ENCODE measurements at places on chromosomes 13 and 19. TPM values are rescaled to one million over a fixed set of nuclear protein-coding genes. Genes with fewer than 3 reads are reported as not detected.

C13orf42 gene
- total RNA-seq = not detected

PRR12 gene
- 10.9 TPM for total RNA-seq

SYCN gene
- total RNA-seq = not detected

CYP4F12 gene
- total RNA-seq = 0.53 TPM

DZIP1 gene
- total RNA-seq = 63.3 TPM

GARIN5A gene
- total RNA-seq = 0.15 TPM

FBXW9 gene
- 34.6 TPM for total RNA-seq

HSPB6 gene
- 0.40 TPM for total RNA-seq

CD22 gene
- total RNA-seq = 8.2 TPM

ZNF254 gene
- total RNA-seq = 6.2 TPM

C3 gene
- total RNA-seq = 7.9 TPM

ZNF790 gene
- 3.4 TPM for total RNA-seq

TGFBR3L gene
- 1.1 TPM for total RNA-seq

KISS1R gene
- not detected for total RNA-seq

GFY gene
- not detected for total RNA-seq

BCKDHA gene
- total RNA-seq = 115 TPM

IRGC gene
- total RNA-seq = not detected

CASP14 gene
- not detected for total RNA-seq

CFD gene
- total RNA-seq = 3.5 TPM

PROZ gene
- not detected for total RNA-seq
